GM12865 (cell line): ENCODE measurements at places on chromosomes 13 and 19.
A peak's percentile ranks its signal among the peaks of the same experiment; 100 is the strongest.

GRCh38 chr19:21143854-21144253 lies 2.0 kb downstream of the ZNF431 start:
- DNase-seq: no peak

- no peak for DNase-seq
Measured at GRCh38 chr13:102839462-102839861, 6.4 kb upstream of the ERCC5 start.

- DNase-seq: no peak
Measured at GRCh38 chr19:56660381-56661107, 11.0 kb downstream of the ZNF835 start.

DNA sequence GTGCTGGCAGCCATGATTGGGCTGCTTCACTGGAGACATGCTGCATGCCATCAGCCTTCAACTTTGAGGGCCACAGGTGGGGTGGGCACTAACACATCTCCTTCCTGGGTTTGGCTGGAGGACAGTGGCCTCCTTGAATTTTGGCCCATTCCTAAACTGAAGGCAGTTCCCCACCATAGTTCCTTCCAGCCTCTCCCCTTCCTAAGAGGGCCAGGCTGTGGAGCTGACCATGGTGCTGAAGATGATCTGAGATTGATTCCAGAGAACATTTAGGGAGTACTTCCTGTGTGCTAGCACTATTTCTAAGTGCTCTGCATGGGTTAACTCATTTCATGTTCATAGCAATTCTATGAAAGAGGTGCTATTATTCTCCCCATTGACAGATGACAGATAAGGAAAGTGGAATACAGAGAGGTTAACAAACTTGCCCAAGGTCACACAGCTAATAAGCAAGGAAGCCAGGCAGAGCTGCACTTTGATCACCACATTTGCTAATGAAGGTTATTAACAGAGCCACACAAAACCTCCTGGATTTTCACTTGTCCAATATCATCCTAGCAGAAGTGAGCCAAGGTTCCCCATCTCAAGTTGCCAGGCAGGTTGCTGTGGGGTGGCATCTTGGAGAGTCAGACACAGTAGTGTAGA lies 175.3 kb downstream of the ZIC5 start:
- peak; percentile 47 for DNase-seq

- DNase-seq: no peak
Measured at GRCh38 chr13:99875391-99875790, 96.2 kb downstream of the ZIC5 start.

DNA sequence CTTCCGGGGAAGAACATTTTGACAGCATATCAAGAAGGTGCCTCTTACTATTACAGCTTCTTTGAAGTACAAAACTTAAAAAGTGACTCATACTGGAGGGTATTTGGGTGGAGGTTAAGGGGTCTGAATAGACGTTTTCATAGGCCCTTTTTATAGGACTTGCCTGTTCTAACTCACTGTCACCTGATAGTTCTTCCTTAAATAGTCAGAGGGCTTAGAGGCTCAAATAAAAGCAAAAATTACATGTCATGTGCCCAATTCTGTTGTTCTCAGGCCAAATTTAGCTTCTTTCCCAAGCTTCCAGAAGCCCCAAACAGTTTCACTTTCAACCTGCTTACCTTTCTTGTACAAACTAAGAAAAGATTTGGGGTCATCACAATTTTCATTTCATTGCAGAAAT lies 16.1 kb upstream of the SLC46A3 start:
- no peak for DNase-seq

DNA sequence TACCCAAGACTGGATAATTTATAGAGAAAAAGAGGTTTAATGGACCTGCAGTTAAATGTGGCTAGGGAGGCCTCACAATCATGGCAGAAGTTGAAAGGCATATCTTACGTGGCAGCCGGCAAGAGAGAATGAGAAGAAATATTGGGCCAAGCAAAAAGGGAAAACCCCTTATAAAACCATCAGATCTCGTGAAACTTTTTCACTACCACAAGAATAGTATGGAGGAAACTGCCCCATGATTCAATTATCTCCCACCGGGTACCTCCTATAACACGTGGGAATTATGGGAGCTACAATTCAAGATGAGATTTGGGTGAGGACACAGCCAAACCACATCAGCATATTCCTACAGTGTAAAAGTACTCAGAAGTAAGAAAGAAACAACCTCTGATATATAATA lies 4.7 kb upstream of the KBTBD7 start:
- peak; percentile 25 for DNase-seq

DNA sequence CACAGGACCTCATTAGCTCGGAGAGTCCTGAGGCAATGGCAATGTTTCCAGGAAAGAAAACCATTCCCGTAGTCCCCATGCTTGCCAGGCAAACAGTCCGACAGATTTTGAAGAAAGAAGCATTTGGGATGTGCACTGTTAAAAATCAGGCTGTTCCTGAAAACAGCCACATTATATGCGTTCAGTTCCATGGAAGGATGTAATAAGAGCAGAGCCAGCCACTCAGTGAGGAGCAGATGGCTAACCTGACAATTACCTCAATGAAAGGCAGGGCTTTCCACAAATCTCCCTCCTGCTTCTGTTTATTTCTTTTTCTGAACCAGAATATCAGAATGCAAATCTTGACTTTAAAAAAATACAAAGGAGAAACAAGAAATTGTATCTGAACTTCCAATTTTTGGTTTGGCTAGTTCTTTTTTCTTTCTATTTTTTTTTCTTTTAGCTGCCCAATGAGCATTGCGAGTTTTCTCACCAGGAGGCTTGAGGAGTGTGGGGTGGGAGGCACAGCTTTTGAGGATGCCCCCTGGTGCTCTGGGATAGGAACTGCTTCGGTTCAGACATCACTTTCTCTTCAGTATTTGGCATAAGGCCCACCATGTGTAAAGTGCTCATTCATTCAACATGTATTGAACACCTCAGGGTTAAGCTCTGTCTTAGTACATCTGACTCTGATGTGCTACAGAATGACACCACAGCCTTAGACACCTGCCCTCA lies 124.2 kb downstream of the TBC1D4 start:
- DNase-seq: peak; percentile 77

DNA sequence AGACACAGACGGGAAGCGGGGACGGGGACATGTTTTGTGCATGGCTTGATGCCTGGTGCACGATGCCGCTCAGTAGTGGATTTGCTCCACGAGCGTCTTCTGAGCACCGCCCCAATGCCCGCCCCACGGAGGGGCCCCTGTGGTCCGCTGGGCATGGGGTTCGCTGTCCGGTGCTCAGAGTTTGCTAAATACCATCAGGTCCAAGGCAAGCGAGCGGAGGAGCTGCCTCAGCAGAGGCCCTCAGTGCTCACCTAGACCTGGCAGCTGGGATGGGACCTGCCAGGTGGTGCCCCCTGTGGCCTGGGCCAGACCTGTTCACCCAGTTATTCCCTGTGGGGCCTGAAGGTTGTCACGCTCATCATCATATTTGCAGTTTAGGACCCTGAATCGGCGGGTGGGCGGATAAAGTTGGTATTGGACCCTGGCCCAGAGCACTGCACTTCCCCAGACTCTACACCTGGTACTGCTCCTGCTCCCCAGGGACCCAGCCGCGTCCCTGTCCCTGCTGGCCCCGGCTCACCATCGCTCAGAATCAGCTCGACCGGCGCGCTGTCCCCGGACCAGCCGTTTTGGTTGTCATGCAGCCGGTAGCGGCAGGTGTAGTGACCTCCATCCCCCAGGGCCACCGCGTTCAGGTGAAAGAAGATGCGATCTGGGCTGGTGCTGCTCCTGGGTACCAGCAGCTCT lies 2.3 kb downstream of the A1BG start:
- no peak for DNase-seq

DNA sequence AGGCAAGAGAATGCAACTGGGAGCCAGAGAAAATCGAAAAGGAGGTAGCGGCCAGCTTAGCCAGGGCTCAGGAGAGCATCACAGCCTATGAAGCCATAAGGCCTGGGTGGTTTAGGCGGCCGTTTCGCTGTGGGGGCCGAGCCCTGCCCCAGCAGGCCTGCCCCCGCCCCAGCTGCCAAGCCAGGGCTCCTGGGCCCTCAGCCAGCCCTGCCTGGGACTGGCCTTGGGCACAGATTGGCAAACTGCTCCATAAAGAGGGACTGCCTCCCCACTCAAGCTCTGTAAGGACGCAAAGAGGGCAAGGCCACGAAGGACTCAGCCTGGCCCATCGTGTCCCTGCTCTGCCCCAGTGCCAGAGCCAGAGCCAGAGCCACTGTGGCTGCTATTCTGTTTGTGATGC lies 10.2 kb downstream of the ZNF653 start:
- no peak for DNase-seq

DNA sequence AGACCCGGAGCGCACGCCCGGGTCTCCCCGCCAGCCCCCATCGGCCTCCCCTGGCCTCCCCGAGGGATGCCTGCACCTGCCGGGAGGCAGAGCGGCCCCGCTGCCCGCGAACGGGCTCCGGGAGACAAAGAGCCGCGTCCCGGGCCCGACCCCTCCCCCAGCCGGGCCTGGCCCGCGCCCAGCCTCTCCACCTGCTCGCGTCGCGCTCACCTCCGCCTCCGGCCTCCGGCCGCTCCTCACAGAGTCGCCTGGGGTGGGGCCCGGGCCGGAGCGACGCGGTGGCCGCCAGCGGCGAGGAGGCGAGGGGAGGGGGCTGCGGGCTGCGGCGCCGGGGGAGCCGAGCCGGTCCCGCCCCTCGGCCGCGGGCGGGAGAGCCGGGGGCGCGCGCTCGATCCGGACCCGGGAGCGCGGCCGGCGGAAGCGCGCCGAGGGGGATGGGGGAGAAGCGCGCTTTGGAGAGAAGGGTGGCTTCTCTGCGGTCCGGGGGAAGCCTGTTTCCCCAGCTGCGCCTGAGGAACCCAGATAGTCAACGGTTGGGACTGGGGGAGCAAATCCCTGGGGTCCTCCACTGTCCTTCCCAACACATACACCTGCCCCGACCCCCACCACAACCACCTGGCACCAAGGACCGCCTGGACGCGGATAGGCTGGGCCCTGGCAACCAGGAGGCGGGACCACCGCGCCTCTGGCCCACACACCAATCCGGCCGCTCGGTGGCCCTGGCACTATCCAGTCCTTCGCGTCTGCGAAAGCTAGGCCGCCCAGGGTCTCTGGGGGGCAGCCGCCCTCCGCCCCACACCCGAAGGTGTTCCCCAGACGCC lies at the start of gene PRR36:
Gene PRR36 (minus strand): TSS at position 315 of the 821 bp plus-strand sequence. CDS start 701 bp downstream, outside the sequence.
- no peak for DNase-seq

GRCh38 chr13:49932868-49933267 lies 3.3 kb downstream of the SPRYD7 start:
- no peak for DNase-seq

GRCh38 chr13:21800837-21801616 lies 130.2 kb downstream of the FGF9 start:
- no peak for DNase-seq

- DNase-seq: no peak
Measured at GRCh38 chr19:47096100-47096704, 17.4 kb downstream of the ZC3H4 start.

GRCh38 chr13:87536499-87536898 lies 134.7 kb upstream of the SLITRK5 start:
- DNase-seq: peak; percentile 57

- DNase-seq: no peak
Measured at GRCh38 chr13:113400621-113401451, 36.9 kb upstream of the GRTP1 start.

- DNase-seq: no peak
Measured at GRCh38 chr13:20222553-20222952, 9.6 kb downstream of the GJB6 start.

DNA sequence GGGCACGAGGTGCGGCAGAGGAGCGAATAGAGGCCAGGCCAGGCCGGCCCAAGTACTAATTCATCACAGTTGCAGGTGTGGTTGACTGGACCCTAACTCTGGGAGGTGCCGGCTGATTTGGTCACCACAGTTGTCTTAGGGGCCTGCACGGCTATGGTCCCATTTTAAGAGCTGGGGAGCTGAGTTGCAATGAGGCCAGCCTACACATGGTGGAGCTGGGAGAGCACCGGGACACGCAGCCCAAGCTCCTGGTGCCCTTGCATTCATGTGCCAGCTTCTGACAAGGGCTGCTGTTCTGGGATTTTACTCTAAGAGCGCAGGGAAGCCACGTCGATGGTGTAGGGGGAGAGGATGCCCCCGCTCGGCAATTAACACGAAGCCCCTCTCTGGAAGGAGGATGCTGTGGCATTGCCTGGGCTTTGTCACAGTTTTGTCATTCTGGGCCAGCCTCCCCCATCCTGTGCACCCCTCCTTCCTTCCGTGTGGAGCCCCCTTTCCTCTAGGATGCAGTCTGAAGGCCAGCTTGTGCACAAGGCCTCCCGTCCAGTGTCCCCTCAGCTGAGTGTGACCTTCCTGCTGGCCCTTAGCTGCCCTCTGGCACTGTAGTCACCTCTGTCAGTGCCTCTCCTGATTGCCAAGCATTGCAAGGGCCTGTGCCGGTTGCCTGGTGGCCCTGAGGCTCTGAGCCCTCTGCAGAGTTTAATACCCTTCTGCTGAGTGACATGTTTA lies 109.4 kb upstream of the C1QTNF9B start:
- DNase-seq: no peak

DNA sequence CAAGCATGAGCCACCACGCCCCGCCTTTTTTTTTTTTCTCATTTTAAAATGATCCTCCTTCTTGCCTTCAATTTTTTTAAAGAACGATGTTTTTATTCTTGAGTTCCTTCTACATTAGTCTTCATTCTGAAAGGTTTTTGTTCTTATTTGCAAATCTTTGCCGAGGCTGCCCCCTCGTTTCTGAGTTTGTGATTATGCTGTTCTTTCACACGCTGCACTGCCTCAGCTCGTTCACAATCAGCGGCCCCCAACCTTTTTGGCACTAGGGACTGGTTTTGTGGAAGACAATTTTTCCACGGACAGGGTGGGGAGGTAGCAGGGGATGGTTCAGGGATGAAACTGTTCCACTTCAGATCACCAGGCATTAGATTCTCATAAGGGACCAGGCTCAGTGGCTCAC lies 26.6 kb downstream of the ZNF787 start:
- no peak for DNase-seq

DNA sequence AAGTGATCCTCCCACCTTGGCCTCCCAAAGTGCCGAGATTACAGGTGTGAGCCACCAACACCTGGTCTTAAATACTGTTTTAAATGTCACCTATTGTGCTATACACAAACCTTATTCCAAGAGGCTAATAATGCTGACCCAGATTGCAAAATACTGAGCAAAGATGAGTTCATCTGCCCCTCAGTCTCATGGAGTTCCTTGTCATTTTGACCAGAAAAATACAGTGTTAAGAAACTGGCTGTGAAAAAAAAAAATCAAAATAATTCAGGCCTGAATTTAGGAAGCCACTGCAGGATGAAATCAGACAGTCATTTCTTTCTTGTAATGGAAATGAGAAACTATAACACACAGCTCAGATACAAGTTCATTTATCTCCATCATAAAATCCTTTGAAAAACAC lies 59.9 kb downstream of the TBC1D4 start:
- no peak for DNase-seq
